ENCODE measurements at places on chromosomes 7 and 10.

DNA sequence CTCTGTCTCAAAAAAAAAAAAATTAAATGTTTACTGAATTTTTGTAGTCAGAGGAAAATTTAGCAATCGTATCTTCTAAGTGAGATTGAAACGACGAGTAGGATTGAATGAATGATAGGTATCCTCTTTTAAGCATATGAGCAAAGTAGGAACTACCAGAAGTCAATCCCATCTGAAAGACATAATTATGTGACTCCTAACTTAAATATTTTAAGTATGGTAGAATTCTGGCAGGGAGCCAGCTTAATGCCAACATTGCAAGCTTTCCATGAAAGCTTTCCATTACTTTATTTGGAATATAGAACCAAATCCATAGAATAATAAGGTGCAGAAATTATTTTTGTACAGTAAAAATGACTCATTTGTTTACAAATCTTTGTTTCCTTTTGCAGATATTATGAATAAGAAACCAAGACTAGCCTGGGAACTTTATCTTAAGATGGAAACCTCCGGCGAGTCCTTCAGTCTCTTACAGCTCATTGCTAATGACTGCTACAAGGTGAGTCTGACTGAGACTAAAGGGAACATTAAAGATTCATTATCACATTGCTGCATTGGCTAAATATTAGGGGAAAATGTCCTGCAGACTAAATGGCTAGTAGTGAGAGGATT is 50.2 kb upstream of the UBN2 start:
- DNase-seq, result peak; percentile 1

GRCh38 chr10:87545783-87546182 is 41.1 kb downstream of the MINPP1 start:
- no peak for DNase-seq

GRCh38 chr10:660413-660969 is 29.0 kb downstream of the DIP2C start:
- DNase-seq, result no peak

DNA sequence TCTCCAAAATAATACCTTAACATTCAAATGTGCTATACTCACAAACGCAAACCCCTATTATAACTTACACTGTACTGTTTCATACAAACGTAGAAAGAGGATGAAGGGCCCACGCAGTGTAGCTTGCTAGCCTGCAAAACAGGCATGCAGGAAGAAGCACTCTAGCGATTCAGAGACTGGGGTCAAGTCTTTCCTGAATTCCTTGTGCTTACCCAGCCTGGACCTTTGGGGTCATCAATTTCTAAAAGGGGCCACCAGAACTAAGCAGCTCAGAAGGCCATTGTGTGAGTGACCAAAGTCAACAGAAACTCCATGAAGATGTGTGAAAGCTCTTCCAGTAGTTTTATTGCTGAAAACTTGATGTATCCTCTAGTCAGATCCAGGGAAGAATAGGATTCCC is 111.9 kb downstream of the SVIL start:
- no peak for DNase-seq

DNA sequence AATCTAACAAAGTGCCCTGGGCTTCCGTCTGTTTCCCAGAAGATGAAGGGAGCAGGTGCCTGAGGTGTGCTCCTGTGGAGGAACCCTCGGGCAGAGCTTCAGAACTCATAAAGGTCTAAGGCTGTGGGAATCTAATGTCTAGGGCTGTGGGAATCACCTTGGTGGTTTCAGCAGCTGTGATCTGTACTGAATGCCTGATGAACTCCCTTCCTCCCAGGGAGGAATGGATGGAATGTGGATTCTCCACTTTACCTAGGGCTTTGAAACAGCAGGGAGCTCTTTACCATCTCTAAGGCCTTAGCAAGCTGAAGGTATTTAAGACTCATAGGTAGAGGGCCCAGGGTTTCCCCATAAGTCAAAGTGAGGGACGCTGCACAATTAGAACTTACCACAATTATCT is 36.0 kb upstream of the SEMA3E start:
- no peak for DNase-seq

DNA sequence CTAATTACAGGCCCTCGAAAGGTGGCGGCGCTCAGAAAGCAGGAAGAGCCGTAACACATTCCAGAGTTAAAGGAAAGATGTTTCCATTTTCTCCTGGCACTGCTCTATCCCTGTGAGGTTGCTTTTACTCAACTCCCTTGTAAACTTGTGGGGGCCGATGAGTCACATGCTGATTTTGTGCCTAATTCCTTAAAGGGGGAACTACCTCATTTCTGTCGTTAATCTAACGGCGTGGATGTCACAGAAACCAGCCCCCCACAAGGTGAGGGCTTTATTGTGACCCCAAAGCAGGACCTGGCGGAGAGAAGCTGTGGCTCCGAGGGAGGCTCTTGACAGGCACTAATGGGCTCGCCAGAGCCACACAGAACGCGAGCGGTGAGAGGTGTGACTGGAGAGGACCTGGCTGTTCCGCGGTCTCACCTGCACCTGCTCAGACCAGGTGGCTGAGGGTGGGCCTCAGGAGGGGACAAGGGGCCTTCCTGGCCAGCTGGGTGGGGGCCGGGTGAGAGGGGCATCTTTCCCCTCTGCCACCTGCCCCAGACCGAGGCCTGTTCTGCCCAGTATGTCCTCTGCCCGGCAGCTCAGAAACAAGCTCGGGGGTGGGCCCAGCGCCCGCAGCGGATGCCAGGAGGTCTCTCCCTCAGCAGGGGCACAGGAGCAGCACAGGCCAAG is 50.9 kb downstream of the CALML3 start:
- no peak for DNase-seq

- no peak for DNase-seq
Measured at GRCh38 chr7:46071601-46072000, 150.5 kb upstream of the IGFBP3 start.

- no peak for DNase-seq
Measured at GRCh38 chr10:86189891-86190290, 176.7 kb downstream of the GRID1 start.

DNA sequence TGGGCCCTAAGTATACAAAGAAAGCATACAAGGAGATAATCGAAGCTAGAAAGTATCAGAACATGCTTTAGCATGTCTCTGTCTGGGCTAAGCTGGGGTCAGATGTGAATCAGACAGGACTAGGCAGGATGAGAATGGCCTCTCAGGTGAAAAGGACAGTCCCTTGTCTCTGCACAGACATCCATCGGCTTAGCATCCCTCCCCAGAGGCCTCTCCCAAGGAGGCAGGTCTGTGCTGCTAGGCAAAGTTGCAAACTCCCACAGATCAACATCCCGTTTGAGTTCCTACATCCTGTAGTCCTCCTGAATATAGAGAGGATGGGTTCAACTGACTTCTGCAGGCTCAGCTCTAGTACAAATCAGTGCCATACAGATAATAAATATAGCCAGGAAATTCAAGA is 24.5 kb downstream of the CHST15 start:
- DNase-seq, result no peak

DNA sequence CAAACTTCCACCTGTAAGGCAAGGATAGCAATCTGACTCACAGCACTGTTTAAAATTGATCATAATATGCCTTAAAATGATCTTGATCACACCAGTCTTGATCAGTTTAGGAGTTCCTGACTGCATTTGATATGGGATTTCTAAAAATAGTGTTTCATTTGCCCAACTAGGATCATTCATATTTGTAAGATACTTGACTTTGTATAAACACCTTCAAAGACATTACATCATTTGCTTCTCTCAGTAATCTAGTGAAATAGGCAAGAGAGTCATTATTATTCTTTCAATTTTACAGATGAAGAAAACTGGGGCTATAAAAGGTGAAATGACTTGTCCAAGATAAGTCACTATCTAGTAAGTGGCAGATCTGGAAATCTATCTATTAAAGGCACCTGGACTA is 521.1 kb downstream of the GATA3 start:
- DNase-seq, result no peak

GRCh38 chr10:119447823-119448546 is 94.5 kb downstream of the RGS10 start:
- no peak for DNase-seq

DNA sequence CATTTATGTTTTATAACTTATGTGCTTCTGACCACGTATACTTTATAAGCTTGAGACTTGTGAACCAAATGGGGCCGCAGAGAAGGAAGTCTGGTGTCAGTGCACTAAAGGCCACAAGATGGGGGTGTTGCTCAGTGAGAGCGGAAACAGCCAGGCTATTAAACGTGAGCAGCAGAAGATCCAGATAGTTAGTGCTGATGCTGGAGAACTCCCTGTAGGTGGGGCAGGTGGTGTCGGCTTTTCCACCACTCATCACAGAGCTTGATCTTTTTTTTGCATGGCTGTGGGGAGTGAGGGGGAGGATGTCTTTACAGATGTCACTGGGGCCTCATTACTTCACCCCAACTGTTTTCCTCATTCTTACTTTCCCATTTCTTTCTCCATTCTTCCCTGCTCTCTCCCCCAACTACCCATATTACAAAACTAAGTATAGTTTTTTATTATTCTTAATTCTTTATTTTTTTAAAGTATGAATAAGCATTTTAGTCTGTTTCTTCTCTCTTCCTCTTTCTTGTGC is 34.7 kb downstream of the ACADSB start:
- peak; percentile 41 for DNase-seq

GRCh38 chr7:114819616-114820362 is 102.1 kb upstream of the MDFIC start:
- no peak for DNase-seq

- no peak for DNase-seq
Measured at GRCh38 chr10:128318366-128318765, 192.1 kb upstream of the MKI67 start.

DNA sequence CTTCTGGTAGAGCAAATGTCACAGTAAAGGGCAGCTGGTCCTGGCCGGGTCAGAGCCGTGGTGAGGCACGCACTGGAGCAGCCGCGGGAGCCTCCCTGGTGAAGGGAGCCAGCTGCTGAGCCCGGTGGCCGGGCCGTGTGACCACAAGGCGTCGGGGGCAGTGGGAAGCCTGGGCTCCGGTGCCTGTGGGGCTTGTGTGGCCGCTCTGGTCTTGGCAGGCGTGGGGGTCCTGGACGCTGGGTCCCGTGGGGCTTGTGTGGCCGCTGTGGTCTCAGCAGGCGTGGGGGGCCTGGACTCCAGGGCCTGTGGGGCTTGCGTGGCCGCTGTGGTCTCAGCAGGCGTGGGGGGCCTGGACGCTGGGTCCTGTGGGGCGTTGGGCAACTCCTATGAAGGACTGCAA is 57.2 kb downstream of the NKX6-2 start:
- no peak for DNase-seq

DNA sequence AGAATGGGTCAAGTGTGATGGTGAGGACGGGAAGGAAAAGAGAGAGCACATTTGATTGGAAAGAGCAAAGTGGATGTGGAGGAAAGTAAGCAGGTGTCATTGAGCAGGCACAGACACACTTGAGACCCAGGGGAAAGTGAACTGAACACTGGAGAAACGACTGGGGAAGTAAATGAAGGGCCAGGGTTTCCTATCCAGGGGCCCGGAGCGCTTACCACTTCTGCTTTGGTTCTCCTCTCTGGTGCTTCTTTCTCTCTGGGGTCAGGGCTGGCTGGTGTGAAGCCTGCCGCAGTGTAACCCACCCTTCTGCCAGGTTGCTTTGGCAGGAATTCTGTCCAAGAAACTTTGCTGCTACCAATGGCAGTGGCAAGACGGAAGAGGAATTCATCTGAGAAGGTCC is 219.3 kb downstream of the SKAP2 start:
- DNase-seq, result no peak

DNA sequence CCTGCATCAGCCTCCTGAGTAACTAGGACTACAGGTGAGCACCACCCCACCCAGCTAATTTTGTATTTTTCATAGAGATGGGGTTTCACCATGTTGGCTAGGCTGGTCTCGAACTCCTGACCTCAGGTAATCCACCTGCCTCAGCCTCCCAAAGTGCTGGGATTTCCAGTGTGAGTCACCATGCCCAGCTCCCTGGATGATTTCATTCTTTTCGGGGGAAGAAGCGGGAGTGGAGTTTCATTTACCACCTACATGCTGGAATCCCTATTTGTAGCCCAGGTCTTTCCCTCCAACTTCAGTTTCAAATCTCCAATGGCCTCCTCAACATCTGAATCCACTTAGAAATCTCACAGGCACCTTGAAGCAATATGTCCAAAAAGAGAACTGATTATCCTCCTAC is 2.9 kb upstream of the BTRC start:
- DNase-seq, result no peak

GRCh38 chr7:115475206-115475605 is 553.3 kb downstream of the MDFIC start:
- DNase-seq, result peak; percentile 15

- no peak for DNase-seq
Measured at GRCh38 chr7:145398758-145399157, 562.9 kb upstream of the TPK1 start.

DNA sequence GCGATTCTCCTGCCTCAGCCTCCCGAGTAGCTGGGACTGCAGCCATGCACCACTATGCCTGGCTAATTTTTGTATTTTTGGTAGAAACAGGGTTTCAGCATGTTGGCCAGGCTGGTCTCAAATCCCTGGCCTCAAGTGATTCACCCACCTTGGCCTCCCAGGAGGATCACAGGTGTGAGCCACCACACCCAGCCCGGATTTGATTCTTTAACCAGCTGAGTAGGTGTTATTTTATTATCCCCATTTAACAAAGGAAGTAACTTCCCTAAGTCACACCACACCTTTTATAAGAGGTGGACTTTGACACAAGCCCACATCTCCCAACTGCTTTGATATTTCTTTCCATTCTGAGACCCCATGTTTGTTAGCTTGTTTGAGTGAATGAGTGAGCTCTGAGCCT is 25.0 kb downstream of the SLC25A28 start:
- no peak for DNase-seq

- no peak for DNase-seq
Measured at GRCh38 chr7:3234051-3234450, 67.0 kb upstream of the SDK1 start.

GRCh38 chr7:51035716-51036115 is 253.0 kb upstream of the GRB10 start:
- DNase-seq, result no peak

GRCh38 chr7:12028508-12028907 is 182.6 kb upstream of the TMEM106B start:
- DNase-seq, result no peak

GRCh38 chr10:97682042-97682441 is 5.0 kb downstream of the AVPI1 start:
- DNase-seq, result no peak

GRCh38 chr7:28815928-28816373 is 142.2 kb downstream of the TRIL start:
- no peak for DNase-seq

GRCh38 chr7:80643336-80643915 is 5.0 kb downstream of the CD36 start:
- no peak for DNase-seq

DNA sequence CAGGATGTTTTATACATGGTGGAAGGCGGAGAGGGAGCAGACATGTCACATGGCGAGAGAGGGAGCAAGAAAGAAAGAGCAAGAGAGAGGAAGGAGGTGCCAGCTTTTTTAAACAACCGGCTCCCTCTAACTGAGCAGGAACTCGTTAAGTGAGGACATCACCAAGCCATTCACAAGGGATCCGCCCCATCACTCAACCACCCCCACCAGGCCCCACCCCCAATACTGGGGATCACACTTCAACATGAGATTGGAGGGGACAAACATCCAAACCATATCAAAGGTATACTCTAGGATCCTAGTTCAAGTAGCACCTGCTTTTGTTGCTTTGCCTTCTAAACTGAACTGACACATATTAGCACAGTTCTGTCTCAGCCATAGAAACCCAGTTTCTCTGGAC is 141.9 kb upstream of the KLF14 start:
- no peak for DNase-seq

Measured in spinal cord (tissue), 10 donors.